Activated CD8-positive, alpha-beta memory T cell treated with anti-CD3 and anti-CD28 coated beads for 4 hours (primary cell): ENCODE measurements at places on chromosomes 16 and 17.

- DNase-seq: no peak
Observed at GRCh38 chr17:17052462-17053221, 10.4 kb downstream of the MPRIP start.

- no peak for DNase-seq
Observed at GRCh38 chr17:45784293-45784740, at the start of gene CRHR1. Gene CRHR1, plus strand, starts transcription at chr17:45784320. Its CDS starts 225 bp downstream, at chr17:45784545.

DNA sequence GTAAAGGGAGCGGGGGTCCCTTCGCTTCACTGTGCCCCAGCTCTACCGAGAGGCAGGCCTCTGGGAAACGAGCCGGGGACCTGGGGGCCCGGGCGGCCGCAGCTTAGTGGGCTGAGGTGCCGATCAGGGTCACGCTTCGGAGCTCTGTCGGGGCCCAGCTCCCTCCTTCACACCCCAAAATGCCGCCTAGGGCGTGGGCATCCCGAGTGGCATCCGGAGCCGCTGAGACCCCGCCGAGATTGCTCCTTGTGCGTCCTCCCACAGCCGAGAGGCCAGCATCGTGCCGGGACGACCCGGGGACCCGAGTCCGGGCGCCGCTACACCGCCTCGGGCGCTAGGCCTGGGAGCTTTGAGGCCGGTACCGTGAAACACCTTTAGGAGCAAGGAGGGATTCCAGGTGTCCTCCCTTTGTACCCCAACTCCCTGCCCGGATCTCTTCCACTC, 1.3 kb downstream of the SALL1 start:
- DNase-seq: no peak

DNA sequence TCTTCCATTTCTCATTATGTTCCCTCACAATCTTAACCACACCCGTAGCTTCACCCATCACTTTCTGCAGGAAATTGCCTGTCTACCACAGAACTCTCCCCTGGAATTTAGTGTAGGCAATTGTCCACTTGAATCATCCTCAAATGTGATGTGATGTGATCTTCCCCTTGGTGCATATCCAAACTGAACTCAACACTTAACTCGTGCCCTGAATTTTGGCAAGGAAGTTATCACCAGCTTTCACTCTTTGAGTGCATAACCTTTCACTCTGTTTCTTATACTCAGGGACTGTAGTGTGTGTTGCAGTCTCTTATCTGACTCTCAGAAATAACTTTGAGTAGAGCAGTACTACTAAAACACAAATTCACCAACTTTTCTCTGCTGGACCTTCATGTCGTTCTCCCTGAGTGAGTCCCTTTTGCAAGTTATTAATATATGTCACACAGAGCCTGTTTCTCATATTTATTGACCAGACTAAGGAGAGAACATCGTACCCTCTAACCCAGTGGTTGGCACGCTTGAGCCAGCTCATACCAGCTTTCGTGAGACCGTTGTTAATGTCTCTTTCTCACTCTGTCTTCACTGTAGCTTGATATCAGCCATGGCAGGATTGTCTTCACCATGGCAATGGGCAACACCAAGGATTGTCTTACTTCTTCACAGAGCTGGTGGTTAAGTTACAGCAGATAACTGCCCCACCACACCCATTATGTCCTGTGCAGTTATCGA, 558.9 kb upstream of the HSBP1 start:
- no peak for DNase-seq

DNA sequence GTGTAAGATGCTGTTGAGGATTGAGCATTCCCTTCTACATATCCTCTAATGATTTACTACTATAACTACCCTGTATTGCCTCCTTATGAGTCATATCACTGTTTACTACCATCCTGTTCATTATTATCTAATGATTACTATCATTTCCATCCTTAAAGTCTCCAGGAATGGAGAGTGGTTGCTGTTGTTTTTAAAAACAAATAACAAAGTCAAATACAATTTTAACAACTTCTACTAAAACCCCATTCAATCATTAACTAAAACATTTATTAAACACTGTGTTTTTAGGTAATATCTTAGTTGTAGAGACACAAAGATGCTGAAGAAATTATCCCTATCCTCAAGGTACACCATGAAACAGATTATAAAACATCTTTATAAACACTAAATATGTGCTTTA, 126.9 kb downstream of the BRIP1 start:
- DNase-seq: no peak

DNA sequence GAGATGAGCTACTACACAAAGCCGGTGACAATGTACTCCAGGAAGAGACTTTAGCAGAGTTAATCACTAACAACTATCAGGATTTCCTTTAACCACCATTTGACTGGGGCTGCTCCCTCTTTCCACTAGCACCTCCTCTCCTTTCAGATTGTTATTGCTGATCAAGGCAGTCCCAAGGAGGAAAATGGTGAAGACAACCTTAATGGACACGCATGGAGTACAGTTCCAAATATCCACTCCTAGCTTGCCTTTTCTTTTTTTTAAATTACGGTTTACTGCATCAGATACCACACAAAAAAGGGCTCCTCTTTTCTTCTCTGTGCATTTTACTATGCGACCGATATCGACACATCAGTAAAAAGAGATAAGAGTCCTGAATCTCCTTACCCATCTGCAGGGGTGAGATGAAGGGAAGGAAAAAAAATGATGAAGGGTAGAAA, 30.9 kb downstream of the FAM222B start:
- DNase-seq: no peak

DNA sequence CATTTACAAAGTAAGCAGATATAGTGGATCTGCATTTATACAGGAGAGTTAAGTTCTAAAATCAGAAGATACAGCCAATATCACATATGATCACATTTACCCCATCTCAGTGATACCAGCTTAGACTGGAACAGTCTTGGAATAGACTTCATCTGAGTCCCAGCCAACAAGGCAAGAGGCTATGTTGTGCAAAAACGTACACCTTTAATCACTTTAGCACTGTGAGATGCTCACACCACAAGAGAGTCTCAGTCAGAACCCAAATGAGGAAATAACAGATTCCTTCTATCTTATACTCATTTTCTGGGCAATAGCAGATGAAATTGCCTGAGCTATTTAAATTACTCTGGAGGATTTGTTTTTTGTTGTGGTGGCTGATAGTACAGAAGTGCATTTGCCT, 145.6 kb downstream of the ANKFN1 start:
- no peak for DNase-seq

DNA sequence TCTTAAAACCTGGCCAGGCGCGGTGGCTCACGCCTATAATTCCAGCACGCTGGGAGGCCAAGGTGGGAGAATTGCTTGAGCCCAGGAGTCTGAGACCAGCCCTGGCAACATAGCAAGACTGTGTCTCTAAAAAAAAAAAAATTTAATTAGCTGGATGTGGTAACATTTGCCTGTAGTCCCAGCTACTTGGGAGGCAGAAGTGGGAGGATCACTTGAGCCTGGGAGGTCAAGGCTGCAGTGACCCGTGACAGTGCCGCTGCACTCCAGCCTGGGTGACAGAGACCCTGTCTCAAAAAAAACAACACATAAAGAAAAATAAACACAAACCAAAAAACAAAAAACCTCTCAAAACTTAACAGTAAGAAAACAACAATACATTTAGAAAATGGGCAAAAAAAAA, 106.3 kb downstream of the SMG6 start:
- DNase-seq: no peak

DNA sequence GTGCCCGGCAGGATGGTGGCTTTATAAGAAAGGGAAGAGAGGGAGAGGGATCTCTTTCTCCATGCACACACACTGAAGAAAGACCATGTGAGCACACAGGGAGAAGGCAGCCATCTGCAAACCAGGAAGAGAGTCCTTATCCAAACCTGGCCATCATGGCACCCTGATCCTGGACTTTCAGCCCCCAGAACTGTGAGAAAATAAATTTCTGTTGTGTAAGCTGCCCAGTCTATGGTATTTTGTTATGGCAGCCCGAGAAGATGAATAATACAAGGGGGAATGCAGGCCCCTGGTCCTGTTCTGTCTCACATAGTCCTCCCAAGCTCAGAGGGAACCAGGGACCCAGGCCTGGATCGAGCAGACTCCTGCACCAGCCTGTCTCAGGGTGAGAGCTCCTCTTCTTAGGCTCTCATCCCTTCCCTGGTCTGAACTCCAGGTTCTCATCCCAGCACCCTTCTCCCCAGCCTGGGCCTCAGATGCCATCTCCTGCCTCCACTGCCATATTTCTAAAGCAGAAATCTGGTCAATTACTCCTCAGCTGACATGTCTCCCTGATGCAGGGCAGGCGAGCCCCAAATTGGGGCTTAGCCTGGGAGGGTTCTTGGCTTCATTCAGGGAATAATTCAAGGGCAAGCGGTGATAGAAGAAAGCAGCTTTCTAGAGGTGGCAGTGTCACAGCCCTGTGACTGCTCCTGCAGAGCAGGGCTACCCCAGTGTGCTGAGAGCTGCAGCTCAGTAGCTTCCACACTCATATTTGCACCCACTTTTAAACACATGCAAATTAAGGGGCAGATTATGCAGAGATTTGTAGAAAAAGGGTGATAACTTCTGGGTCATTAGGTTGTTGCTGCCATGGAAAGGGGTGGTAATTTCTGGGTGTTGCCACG, 28.8 kb downstream of the IGFBP4 start:
- no peak for DNase-seq

- DNase-seq: no peak
Observed at GRCh38 chr16:794091-794822, 5.8 kb downstream of the CHTF18 start.

- DNase-seq: no peak
Observed at GRCh38 chr16:67384778-67385510, 8.4 kb downstream of the TPPP3 start.

DNA sequence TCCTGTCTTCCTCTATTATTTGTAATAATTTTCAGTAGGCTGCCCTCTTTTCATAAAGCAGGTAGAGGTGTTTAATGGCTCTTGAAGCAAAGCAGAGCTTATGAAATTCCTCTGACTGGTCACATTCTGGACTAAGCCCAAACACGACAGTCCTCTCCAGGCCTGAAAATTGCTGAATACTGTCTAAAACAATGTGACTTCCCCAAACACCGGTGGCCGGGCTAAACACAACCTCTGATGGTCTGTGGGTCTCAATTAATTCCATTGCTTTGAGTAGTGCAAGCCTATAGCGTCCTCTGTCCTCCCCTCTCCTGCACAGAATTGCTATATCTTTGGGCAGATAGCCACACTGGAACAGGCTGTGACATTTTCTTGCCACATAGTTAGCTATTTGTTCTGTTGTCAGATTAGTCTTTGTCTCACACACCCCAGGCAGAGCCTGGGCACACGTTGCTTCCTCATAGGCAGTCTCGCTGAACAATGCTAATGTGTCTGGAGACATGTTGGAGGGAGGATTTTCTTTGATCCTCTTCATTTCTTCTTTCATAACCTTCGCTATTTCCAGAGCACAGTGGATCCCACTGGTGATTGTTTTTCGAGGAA, 10.8 kb upstream of the SLFN12L start:
- no peak for DNase-seq

GRCh38 chr17:57288773-57289121, 32.4 kb downstream of the MSI2 start:
- DNase-seq: no peak

DNA sequence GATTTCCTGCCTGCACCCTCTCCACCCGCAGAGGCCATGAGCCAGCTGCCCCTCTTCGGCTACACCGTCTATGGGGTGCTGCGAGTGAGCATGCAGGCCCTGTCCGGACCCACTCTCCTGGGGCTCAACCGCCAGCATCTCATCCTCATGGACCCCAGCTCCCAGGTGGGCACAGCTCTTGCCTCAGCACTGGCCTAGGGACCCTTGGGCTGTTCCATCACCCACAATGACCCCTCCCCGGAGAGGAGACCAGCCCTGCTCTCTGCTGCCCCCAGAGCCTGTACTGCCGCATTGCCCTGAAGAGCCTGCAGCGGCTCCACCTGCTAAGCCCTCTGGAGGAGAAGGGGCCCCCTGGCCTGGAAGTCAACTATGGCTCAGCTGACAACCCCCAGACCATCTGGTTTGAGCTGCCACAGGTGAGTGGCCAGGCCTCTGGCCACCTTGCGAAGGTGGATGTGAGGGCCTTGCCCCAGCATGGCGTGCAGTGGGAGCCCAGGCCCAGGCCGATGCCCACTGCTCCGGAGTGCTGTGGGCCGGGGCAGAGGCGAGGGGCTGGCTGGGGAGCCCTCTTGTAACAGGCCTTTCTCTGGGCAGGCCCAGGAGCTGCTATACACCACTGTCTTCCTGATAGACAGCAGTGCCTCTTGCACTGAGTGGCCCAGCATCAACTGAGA, 7.3 kb upstream of the SMIM5 start:
- DNase-seq: no peak

- DNase-seq: no peak
Observed at GRCh38 chr16:66334853-66335574, 31.5 kb upstream of the CDH5 start.

DNA sequence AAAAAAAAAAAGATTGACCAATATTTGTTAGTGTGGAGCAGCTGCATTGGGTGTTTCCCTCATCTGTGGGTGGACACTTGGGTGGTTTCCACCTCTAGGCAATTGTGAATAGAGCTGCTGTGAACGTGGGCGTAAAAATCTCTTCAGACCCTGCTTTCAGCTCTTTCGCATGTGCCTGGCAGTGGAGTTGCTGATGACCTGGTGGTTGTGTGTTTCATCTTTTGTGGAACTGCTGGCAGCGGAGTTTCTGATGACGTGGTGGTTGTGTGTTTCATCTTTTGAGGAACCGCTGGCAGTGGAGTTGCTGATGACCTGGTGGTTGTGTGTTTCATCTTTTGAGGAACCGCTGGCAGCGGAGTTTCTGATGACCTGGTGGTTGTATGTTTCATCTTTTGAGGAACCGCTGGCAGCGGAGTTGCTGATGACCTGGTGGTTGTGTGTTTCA, 21.4 kb downstream of the ZC3H18 start:
- no peak for DNase-seq

GRCh38 chr16:53083119-53083518, 28.3 kb downstream of the CHD9 start:
- DNase-seq: no peak

DNA sequence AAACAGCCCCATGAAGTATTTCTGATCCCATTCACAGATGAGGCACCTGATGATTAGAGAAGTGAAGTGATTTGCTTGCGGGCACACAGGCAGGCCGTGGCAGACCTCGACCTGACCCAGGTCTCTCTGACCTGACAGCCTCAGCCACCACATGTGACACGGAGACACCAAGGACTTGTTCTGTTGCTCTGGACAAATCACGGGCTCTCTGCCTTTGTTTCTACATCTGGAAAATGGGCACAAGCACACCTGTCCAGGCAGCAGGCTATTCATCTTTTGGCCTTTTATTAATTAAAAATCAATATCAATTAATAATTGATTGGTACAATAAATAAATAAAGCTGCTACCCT, 3.4 kb downstream of the MAP3K14 start:
- no peak for DNase-seq

- no peak for DNase-seq
Observed at GRCh38 chr17:46109603-46110189, 83.5 kb downstream of the KANSL1 start.

- DNase-seq: no peak
Observed at GRCh38 chr17:62675260-62675659, 47.8 kb downstream of the MRC2 start.
